Hematopoietic multipotent progenitor cell (in vitro differentiated cells): ENCODE measurements at places on chromosomes 3 and 15. TPM values are rescaled to one million over a fixed set of nuclear protein-coding genes. Genes with fewer than 3 reads are reported as not detected.

The GNAT1 gene
- not detected for total RNA-seq

DNA sequence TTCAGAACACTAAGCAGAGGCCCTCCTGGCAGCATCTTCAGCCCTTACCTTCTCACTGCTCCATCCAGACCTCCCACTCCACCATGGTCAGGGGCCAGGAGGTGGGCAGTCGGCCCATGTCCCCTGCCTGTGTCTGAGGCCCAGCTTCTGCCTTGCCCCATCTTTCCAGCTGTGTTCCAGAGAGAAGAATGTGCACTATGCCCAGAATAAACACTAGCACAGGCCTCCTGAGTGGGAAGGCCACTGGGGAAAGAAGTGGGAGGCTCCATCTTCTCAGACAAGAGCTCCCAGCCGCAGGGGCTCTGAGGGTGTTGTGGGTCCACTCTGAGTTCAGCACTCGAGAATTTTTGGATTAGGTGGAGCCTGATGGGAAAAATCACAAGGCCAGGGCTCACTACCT, 44.5 kb downstream of the ADCY5 start:
- no peak for DNase-seq

DNA sequence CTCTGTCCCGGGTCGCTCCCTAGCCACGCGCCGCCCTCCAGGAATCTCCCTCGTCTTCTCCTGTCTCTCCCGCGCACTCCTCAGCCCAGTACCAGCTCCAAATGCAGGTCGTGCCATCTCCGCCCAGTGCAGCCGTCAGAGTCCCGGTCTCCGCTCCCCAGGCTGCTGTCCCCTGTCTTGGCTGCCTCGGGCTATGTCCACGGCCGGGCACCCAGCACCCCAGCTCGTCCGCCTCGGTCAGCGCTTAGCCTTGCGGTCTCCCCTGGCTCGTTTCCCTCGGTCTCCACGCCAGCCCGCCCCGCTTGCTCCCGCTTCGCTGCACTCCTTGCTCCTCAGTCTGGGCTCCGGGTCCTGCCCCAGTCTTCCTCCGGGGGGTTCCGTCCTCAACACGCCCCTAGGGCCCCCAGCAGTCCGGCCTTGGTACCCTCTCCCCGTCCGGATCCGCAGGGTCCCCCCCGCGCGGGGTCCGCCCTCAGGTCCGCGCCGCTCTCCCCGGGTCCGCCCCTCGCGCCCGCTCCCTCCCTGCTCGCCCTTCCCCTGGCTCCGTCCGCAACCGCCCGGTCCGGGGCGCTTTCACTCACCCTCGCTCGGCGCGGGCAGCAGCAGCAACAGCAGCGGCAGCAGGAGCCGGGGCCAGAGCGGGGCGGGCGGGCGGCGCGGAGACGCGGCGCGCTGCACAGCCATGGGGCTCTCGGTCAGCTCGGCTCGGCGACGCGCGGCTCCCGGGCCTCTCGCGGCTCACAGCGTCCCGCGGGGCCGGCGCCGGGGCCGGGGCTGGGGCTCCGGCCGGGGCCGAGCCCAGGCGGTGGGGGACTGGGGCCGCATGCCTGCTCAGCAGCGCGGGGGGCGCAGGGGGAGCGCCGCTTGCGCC, 462 bp downstream of the IGDCC3 start:
- no peak for DNase-seq

DNA sequence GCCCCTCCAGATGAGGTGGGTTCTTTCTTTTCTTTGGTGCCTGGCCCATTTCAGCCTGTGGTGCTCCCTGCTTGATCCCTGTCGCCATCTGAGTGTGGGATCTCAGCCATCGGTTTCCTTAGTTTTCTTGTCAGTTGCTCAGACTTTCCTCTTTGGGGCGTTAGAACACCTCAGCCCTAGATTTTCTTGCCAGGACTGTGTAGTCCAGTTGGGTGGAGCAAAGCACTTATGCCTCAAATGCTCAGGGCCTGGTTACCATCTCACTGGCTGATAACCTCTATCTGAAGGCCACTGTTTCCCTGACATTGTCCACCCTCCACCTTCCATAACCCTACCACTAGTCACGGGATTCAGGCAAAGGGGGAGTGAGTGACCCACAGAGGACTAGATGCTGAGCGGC, 208.7 kb upstream of the BHLHE40 start:
- no peak for DNase-seq

The BNC1 gene
- total RNA-seq: not detected

- no peak for DNase-seq
These were observed 55.7 kb downstream of the SYNPR start for GRCh38 chr3:63333815-63334214.

GRCh38 chr3:147649475-147649874, 240.3 kb downstream of the ZIC1 start:
- no peak for DNase-seq

DNA sequence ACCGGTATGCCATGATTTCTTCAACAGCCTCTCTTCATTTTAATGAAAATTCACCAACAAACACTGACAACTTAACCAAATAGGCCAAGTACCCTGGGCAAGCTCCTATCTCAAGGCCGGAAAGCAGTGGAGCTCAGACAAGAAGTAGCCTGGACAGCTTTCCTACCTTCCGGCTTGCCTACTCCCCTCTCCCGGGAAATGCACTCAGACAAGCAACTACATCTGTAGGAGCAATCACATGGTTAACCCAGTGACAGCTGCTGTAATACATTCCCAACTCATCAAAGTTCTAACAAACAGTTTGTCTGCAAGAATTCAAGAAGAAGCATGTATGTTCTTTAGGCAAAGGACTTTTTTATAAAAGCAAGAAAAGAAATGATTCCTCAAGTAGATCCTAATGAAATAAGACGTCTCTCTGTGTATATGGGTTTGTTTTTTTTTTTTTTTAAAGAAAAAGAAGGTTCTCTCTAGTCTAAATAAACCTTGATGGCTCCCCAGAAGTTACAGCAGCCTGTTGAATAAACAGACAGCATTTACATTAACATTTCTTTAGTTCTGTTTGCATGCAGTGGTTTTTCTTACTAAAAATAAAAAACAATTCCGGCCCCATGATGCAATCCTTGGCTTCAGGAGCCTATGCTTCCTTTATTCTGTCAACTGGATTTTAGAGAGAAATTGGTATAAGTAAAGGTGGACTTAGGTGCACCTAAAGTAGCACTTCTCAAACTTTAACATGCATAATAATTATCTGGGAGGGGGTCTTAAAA, 278.7 kb downstream of the NEK10 start:
- DNase-seq: no peak

The NR1I2 gene
- 2.4 TPM for total RNA-seq

DNA sequence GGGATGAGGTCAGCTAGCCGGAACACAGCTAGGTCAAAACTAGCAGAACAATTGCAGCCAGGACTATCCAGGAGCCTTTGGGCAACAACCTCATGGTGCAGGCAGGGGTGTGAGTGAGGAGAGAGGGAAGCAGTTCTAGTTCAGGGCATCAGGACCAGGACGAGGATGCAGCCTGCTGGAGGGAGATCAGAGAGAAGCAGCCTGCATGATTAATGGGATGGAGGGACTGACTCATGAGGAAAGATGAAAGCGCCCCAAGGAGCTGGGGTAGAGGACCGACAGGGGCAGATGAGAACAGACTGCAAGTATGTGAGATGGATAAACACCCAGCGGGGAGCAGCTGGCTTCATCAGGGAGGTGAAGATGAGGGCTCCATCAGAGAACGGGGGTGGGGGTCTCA, 37.9 kb upstream of the LRTM1 start:
- no peak for DNase-seq

- no peak for DNase-seq
These were observed 15.6 kb upstream of the UBE2Q2 start for GRCh38 chr15:75827691-75828090.

GRCh38 chr3:48429317-48429959, 448 bp downstream of the PLXNB1 start:
- peak; percentile 38 for DNase-seq

DNA sequence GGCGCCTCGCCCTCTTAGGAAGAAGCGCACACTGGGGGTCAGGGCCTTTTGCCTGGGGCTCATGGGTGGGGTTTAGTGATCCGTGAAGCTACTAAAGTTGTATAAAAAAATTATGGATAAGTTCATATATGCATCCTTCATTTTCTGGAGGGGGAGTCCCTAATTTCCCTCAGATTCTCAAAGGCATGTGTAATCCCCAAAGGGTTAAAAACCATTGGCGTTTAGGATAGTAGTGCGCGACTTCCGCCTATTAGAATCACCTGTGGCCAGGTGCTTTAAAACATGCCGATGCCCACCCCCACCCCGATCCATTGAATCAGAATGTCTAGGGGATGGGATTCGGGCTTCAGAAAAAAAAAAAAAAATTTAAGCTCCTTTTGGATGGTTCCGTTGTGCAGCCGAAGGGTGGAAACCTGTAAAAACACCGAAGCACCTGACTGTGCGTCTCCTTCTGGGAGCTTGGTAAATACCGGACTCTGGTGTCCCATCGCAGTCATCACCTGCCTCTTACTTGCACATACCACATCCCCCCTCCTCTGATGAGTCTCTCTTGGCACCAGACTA, 570 bp downstream of the APH1B start:
- peak; percentile 15 for DNase-seq

GRCh38 chr15:53107855-53108254, 317.7 kb upstream of the ONECUT1 start:
- no peak for DNase-seq

GRCh38 chr15:88627463-88627862, 6.3 kb downstream of the AEN start:
- no peak for DNase-seq

DNA sequence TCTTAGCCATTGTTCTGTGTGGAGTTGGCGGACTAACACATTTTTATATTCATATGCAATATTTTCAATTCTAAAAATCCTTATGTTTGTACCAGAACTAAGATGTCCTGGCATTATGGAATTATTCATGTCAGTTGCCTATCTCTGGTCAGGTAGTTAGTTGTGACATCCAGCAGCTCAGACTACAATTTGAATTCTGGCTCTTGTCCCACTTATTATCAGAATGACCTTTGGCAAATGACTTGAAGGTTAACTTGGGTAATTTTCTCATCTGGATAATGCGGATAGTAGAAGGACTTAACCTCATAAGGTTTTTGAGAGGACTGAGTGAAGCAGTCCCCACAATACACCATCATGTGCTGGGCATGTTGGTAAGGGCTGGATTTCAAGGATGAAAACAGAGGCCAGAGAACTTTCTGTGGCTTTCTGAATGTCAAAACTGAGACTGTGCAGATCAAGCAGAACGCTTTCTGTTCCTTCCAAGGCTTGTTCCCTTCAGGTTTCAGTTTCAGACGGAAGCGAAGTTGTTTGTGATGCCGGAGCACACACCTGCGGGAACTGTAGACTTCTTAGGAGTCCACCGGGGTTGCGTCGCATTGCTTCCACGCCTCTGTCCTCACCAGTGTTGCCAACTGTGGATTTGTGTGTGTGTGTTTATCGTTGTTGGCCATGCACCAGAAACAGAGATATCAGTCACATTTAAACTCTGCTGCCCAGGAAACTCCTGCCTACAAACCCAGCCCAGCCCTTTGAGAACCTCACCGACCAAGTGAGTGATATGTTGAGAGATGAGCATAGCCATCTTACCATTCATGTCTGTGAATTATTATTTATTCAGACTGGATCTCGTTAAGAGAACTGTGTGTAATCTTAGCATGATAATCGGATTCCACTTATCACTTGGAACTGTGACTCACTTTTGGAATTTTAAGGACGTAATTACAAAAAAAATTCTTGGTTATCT, 76.0 kb downstream of the PTPRG start:
- DNase-seq: no peak

GRCh38 chr15:81948751-81949150, 97.1 kb downstream of the MEX3B start:
- DNase-seq: no peak

The GPR27 gene
- total RNA-seq: 15.3 TPM

The ATP10A gene
- total RNA-seq: 9.7 TPM

DNA sequence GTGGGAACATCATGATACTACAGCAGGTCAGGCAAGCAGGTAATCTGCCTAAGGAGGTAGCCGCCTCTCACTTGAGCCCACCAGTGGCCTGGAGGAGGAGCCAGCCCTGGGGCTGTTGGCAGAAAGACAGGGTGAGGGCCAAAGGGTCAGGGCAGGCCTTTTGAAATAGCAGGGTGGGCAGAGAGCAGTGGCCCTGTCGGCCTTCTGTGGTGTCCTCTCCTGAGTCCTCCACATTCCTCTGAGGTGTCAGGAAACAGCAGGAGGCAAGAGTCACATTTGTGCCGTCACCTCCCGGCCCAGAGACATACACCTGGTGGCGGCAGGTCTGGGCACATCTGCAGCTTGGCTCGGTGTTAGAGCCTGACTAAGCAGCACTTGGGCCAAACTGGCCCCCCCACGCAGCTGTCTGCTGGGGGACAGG, 3.9 kb upstream of the BNC1 start:
- DNase-seq: no peak

GRCh38 chr3:195062866-195063540, 208.0 kb downstream of the XXYLT1 start:
- DNase-seq: no peak

GRCh38 chr15:52220251-52220650, 29.1 kb upstream of the GNB5 start:
- DNase-seq: no peak

- no peak for DNase-seq
These were observed 70.2 kb downstream of the MYRIP start for GRCh38 chr3:39879581-39879980.

GRCh38 chr15:25061808-25062550, 107.2 kb downstream of the SNRPN start:
- no peak for DNase-seq

DNA sequence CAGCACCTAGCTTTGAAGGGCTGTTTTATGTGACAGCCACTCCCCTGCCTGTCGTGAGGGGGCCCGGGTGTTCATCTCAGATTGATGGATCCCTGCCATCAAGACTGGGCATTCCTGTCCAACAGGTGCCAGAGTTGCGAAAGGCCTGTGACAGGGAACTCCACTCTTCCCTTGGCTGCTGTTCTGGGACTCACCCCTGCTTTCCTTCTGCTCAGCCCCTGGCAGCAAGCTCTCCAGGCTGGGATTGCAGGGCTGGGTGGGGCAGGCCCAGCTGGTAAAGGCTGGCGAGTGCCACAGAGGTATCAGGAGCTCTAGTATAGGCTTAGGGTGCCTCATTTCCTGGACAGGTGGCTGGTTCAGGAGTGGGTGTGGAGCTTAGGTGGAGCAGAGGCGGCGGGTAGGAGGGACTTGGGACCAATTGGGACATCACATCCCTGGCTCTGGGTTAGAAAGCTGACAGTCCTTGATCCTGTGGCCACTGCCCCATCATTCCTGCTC, at the start of gene PLA2G4B:
PLA2G4B (plus strand) TSS at position 448 of the 498 bp plus-strand sequence. CDS start 67 bp downstream, outside the sequence.
- DNase-seq: no peak

GRCh38 chr3:11290743-11291680, 18.8 kb downstream of the ATG7 start:
- DNase-seq: no peak

- no peak for DNase-seq
These were observed 46.9 kb upstream of the PPP2R3A start for GRCh38 chr3:135918600-135918999.

The SMAD6 gene
- total RNA-seq: 3.2 TPM

DNA sequence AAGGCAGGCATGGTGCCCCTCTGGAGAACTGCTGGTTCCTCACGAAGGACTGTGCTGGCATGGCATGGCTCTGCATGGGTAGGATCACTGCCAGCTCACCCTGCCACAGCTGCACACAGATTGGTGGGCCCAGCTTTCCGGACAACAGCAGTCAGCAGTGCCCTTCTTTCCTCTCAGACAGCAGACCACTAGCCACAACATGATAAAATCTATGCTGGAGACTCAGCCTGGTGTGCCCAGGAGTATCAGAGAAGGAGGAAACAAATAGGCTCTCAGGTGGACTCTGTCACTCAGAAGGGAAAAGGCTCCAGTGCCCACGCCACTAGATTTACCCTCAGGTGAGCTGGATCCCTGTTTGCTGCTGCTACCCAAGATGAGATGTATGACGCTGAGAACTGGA, 4.9 kb downstream of the NMNAT3 start:
- no peak for DNase-seq

- no peak for DNase-seq
These were observed 2.4 kb downstream of the ANAPC13 start for GRCh38 chr3:134483195-134483900.

The GCSAM gene
- 1.3 TPM for total RNA-seq

GRCh38 chr15:40982855-40983254, 29.6 kb downstream of the CHAC1 start:
- no peak for DNase-seq
